ENCODE measurements at places on chromosomes 12 and 14. TPM values are rescaled to one million over a fixed set of nuclear protein-coding genes. Genes with fewer than 3 reads are reported as not detected.

GRCh38 chr12:93540466-93540865 is 32.0 kb upstream of the SOCS2 start:
- DNase-seq, result peak; percentile 53
- peaks cover 18% of the 10 kb centered on the region for H3K4me1 ChIP-seq
- H3K27ac ChIP-seq, result peak overlapping the region; percentile 17
- no peak overlapping the region for H3K4me3 ChIP-seq
- H3K27me3 ChIP-seq, result no peaks in the 10 kb centered on the region
- peaks cover 7% of the 10 kb centered on the region for H3K36me3 ChIP-seq

DNA sequence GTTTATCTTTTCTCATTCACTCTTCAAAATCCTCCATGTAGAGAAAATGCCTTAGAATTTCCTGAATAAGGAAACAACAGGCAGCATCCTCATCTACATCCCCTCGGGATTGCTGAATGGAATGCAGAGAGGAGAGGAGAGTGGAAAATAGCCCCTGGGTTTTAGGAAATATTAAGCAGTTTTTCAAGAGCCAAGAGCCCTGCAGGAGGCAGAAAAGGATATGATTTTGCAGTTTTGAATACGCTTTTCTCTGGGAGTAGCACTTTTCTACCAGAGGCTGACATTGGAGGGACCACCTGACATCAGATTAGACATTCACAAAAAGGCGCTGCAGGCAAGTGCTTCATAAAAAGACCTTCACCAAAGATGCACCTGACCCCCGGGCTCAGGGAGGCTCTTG is 362.2 kb upstream of the SFSWAP start:
- peak; percentile 77 for DNase-seq
- peaks cover 4% of the 10 kb centered on the region for H3K4me1 ChIP-seq
- H3K27me3 ChIP-seq, result no peaks in the 10 kb centered on the region

DNA sequence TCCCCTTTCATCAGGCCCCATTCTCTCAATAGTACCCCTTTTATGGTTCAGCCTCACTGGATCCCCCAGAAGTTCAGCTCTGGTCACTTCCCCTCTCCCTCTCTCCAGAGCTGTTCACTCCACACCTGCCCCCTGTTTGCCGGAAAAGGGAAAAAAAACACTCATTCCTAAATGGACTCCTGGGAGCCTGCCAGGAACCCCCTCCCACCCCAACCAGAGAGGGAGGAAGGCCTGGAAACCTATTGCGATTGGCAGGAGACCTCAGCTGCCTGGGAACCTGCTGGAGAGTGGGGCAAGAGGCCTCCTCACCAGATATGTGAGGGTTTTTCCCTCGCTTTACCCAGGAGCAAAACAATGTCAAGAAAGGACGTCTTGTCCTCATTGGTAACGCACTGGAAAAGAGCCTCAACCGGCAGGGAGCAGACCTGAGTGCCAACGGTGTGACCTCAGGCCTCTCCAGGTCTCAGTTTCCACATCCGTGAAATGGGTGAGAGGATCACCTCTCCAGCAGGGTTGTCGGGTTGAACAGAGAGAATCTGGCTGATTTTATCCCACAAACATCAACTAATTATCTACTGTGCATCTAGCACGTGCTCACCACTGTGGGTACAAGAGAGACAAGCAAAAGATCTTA is 4.6 kb downstream of the DTX1 start:
- no peaks in the 10 kb centered on the region for H3K4me1 ChIP-seq
- no peak overlapping the region for H3K4me3 ChIP-seq
- H3K27ac ChIP-seq, result no peak overlapping the region
- peaks cover 52% of the 10 kb centered on the region for H3K27me3 ChIP-seq
- no peak for DNase-seq

GRCh38 chr12:71890475-71890874 is 48.2 kb upstream of the TPH2 start:
- H3K27ac ChIP-seq, result no peak overlapping the region
- H3K4me3 ChIP-seq, result no peak overlapping the region
- no peak for DNase-seq
- H3K4me1 ChIP-seq, result no peaks in the 10 kb centered on the region
- H3K27me3 ChIP-seq, result no peaks in the 10 kb centered on the region
- H3K36me3 ChIP-seq, result no peaks in the 10 kb centered on the region

DNA sequence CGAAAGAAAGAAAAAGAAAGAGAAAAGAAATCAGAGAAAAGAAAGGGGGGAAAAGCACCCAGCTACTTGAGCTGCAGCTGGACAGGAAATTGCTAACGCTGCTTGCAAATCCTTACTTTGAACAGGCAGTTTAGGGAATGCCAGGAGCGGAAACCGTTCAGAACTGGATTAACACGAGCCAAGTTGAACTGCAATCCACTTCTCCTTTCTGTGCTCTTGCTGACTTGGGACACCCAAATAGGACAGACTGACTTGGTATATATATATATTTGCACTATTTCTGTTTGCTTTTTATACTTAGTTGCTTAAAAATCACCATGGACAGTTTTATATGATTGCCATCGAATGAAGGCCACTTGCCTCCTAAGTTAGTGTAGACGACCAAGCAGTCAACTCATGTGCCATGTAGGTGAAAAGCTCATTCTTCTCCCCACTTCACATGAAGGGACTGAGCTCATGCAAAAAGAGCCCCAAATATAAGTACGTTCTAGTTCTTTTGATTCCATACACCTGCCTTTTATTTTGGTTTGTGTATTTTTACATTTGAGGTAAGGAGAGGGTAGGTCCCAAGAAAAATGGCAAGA is 5.5 kb downstream of the DUSP6 start:
- H3K27me3 ChIP-seq, result peaks cover 13% of the 10 kb centered on the region
- peak; percentile 95 for DNase-seq
- H3K27ac ChIP-seq, result peak overlapping the region; percentile 32
- H3K36me3 ChIP-seq, result peaks cover 8% of the 10 kb centered on the region
- H3K4me1 ChIP-seq, result peaks cover 31% of the 10 kb centered on the region
- no peak overlapping the region for H3K4me3 ChIP-seq

DNA sequence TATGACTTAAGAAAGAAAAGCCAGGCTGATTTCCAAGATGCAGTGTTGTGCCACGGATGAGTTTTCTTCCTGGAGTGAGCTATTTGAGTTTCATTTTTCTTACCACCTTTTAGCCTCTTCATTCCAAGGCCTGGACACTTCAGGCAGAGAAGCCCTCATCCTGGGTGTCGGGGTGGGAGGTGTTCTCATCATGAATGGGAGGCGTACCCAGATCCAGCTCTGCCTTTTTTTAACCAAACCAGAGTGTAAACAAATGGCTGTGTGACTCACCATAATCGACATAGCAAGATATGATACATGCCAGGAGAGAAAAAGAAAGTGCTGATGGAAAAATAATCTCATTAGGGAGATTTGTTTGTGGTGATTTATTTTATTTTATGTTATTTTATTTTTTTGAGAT is 79.9 kb downstream of the ARF6 start:
- H3K4me1 ChIP-seq, result peaks cover 35% of the 10 kb centered on the region
- H3K27me3 ChIP-seq, result no peaks in the 10 kb centered on the region
- no peaks in the 10 kb centered on the region for H3K36me3 ChIP-seq
- H3K4me3 ChIP-seq, result no peak overlapping the region
- peak; percentile 56 for DNase-seq
- peak overlapping the region; percentile 63 for H3K27ac ChIP-seq

GRCh38 chr14:97642631-97643030 is 845.4 kb downstream of the VRK1 start:
- H3K27ac ChIP-seq, result no peak overlapping the region
- no peaks in the 10 kb centered on the region for H3K36me3 ChIP-seq
- DNase-seq, result no peak
- no peak overlapping the region for H3K4me3 ChIP-seq
- H3K4me1 ChIP-seq, result peaks cover 3% of the 10 kb centered on the region

GRCh38 chr14:100305324-100306100 is 732 bp downstream of the SLC25A29 start:
- peak overlapping the region; percentile 67 for H3K4me3 ChIP-seq
- no peaks in the 10 kb centered on the region for H3K36me3 ChIP-seq
- peaks cover 11% of the 10 kb centered on the region for H3K27me3 ChIP-seq
- H3K27ac ChIP-seq, result peak overlapping the region; percentile 20
- DNase-seq, result peak; percentile 37

GRCh38 chr12:94677778-94678177 is 27.4 kb upstream of the TMCC3 start:
- no peak overlapping the region for H3K4me3 ChIP-seq
- no peak for DNase-seq
- H3K4me1 ChIP-seq, result peaks cover 4% of the 10 kb centered on the region
- no peaks in the 10 kb centered on the region for H3K27me3 ChIP-seq
- no peak overlapping the region for H3K27ac ChIP-seq

- H3K4me3 ChIP-seq, result peak overlapping the region; percentile 27
- DNase-seq, result peak; percentile 62
- peaks cover 92% of the 10 kb centered on the region for H3K4me1 ChIP-seq
Measured at GRCh38 chr12:113244478-113244958, 23.3 kb downstream of the TPCN1 start.

GRCh38 chr14:37153483-37153882 is 18.9 kb downstream of the SLC25A21 start:
- no peak for DNase-seq
- H3K27me3 ChIP-seq, result peaks cover 2% of the 10 kb centered on the region
- H3K27ac ChIP-seq, result no peak overlapping the region

- peak; percentile 44 for DNase-seq
- peaks cover 11% of the 10 kb centered on the region for H3K4me1 ChIP-seq
- H3K4me3 ChIP-seq, result peak overlapping the region; percentile 69
- peak overlapping the region; percentile 4 for H3K27ac ChIP-seq
- no peaks in the 10 kb centered on the region for H3K36me3 ChIP-seq
Measured at GRCh38 chr14:50943261-50943942, 881 bp downstream of the PYGL start.

GRCh38 chr14:69841656-69842055 is 37.6 kb upstream of the SMOC1 start:
- no peaks in the 10 kb centered on the region for H3K4me1 ChIP-seq
- peak; percentile 20 for DNase-seq
- H3K4me3 ChIP-seq, result no peak overlapping the region
- no peaks in the 10 kb centered on the region for H3K36me3 ChIP-seq

DNA sequence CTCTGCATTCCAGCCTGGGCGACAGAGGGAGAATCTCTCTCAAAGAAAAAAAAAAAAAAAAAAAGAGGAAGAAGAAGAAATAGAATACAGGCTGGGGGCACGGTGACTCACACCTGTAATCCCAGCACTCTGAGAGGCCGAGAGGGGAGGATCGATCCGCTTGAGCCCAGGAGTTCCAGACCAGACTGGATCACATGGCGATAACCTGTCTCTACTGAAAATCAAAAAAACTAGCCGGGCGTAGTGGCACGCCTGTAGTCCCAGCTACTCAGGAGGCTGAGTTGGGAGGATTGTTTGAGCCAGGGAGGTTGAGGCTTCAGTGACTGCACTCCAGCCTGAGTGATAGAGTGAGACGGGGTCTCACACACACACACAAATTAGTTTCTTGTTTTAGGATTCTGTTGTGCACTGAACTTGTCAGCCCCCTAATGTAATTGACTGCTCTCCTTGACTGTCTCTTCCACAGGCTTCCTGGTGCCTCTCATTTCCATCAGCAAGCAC is 963 bp upstream of the TINF2 start:
- DNase-seq, result peak; percentile 39
- peak overlapping the region; percentile 86 for H3K4me3 ChIP-seq
- H3K27me3 ChIP-seq, result no peaks in the 10 kb centered on the region
- H3K4me1 ChIP-seq, result peaks cover 29% of the 10 kb centered on the region

DNA sequence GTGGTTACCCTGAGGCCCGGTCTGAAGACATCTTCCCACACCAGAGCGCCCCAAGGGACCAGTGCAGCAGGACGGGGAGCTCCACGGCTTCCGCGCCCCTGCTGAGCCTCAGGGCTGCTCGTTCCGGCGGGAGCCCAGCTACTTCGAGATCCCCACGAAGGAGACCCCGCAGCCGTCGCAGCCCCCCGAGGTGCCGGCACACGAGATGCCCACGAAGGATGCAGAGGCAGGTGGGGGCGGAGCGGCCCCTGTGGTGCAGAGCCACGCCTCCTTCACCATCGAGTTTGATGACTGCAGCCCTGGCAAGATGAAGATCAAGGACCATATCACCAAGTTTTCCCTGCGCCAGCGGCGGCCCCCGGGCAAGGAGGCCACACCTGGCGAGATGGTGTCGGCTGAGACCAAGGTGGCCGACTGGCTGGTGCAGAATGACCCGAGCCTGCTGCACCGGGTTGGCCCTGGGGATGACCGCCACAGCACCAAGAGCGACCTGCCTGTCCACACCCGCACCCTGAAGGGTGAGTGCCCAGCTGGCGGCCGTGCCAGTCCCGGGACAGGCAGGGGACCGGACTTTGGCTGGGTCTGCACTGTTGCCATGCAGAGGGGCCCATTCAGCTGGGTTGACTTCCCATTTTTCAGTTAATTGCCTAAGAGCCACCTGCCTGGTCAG is 18.1 kb downstream of the CEP170B start:
- H3K4me1 ChIP-seq, result peaks cover 43% of the 10 kb centered on the region
- peaks cover 9% of the 10 kb centered on the region for H3K36me3 ChIP-seq
- DNase-seq, result no peak
- H3K27me3 ChIP-seq, result peaks cover 8% of the 10 kb centered on the region
- no peak overlapping the region for H3K27ac ChIP-seq

GRCh38 chr12:75710361-75711069 is 199.1 kb upstream of the KRR1 start:
- H3K27me3 ChIP-seq, result no peaks in the 10 kb centered on the region
- no peaks in the 10 kb centered on the region for H3K36me3 ChIP-seq
- no peak overlapping the region for H3K4me3 ChIP-seq

GRCh38 chr12:29547864-29548263 is 50.4 kb upstream of the OVCH1 start:
- H3K27ac ChIP-seq, result peak overlapping the region; percentile 88
- H3K4me1 ChIP-seq, result peaks cover 38% of the 10 kb centered on the region
- peak; percentile 91 for DNase-seq

DNA sequence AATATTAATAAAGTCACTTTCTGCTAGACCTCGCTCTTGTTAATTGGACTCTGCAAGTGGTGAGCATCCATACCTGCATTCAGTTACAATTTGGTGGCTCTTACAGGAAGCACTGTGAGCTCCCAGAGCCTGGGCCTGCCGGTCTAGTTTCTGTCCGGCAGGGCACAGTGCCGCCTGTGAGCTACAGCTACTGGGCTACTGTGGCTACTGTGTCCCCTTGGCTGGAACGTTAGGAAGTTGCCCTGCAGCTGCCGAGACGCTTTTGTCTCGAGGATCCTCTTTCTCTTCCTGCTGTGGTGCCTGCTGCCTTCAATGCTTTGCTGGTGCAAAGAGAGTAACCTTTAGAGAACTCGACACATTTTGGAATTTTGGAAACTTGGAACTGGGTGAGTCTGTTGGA is 44.6 kb upstream of the PTGDR start:
- H3K4me3 ChIP-seq, result no peak overlapping the region
- H3K27ac ChIP-seq, result no peak overlapping the region
- H3K4me1 ChIP-seq, result no peaks in the 10 kb centered on the region
- no peaks in the 10 kb centered on the region for H3K36me3 ChIP-seq
- no peak for DNase-seq
- no peaks in the 10 kb centered on the region for H3K27me3 ChIP-seq

The TMPRSS12 gene
- polyA plus RNA-seq, result 0.24 TPM

The DPPA3 gene
- polyA plus RNA-seq, result not detected

The CCDC60 gene
- not detected for polyA plus RNA-seq

The KRT72 gene
- not detected for polyA plus RNA-seq

The CDC42BPB gene
- 53.7 TPM for polyA plus RNA-seq

The PZP gene
- 0.71 TPM for polyA plus RNA-seq

The SEL1L gene
- polyA plus RNA-seq, result 36.1 TPM

The TC2N gene
- 3.6 TPM for polyA plus RNA-seq

The GRIP1 gene
- polyA plus RNA-seq, result 1.2 TPM
